Temporal lobe (tissue), 4 donors: ENCODE measurements at places on chromosomes 6 and 20. TPM values are rescaled to one million over a fixed set of nuclear protein-coding genes. Genes with fewer than 3 reads are reported as not detected.

VSX1 gene
- under 0.01 TPM for total RNA-seq

NRSN1 gene
- total RNA-seq: 28.8 TPM

TBX18 gene
- 5.4 TPM for total RNA-seq

SLC17A3 gene
- not detected for total RNA-seq

FKBP1C gene
- total RNA-seq: not detected

HSPA12B gene
- total RNA-seq: 2.7 TPM

SIGLEC1 gene
- 0.25 TPM for total RNA-seq

SAMD10 gene
- 7.6 TPM for total RNA-seq

TAF11 gene
- total RNA-seq: 25.1 TPM

FABP7 gene
- 630 TPM for total RNA-seq

OPN5 gene
- not detected for total RNA-seq

OTOR gene
- total RNA-seq: under 0.01 TPM

PSMB8 gene
- 2.0 TPM for total RNA-seq

VGLL2 gene
- total RNA-seq: not detected

RSPO3 gene
- total RNA-seq: 34.4 TPM

SLC17A2 gene
- not detected for total RNA-seq

UBE2C gene
- total RNA-seq: 3.2 TPM

DDR1 gene
- total RNA-seq: 147 TPM

ARFGEF3 gene
- total RNA-seq: 45.2 TPM

ZSCAN31 gene
- total RNA-seq: 9.6 TPM

RBCK1 gene
- total RNA-seq: 17.5 TPM

WASF1 gene
- total RNA-seq: 116 TPM

EEF1A2 gene
- 209 TPM for total RNA-seq

SLC4A11 gene
- under 0.01 TPM for total RNA-seq

RIMS4 gene
- 46.0 TPM for total RNA-seq

MACROD2 gene
- 41.8 TPM for total RNA-seq

PTCRA gene
- not detected for total RNA-seq
